ENCODE measurements at places on chromosomes 1 and 21.

DNA sequence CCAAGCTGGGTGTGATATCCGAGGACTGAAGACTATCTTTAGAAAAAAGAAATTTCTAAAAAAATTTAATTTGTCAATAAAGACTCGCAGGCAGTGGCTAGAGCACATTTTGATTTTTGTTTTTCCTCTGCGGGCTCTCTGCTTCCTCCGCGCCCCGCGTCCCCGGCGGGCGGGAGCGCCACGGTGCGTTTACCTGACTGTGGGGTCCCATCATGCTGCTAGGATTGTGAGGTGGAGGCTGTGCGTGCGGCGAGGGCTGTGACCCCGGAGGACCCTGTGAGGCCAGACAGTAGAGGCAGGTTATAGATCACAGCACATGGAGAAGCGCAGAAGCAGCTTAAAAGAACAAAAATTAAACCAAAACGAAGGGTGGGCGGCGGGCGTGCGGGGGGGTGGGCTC, 57.9 kb downstream of the MRPL37 start:
- DNase-seq: no peak

GRCh38 chr1:93661829-93662474, 19.7 kb downstream of the BCAR3 start:
- DNase-seq: no peak

GRCh38 chr1:11455967-11456570, 22.9 kb upstream of the DISP3 start:
- no peak for DNase-seq

DNA sequence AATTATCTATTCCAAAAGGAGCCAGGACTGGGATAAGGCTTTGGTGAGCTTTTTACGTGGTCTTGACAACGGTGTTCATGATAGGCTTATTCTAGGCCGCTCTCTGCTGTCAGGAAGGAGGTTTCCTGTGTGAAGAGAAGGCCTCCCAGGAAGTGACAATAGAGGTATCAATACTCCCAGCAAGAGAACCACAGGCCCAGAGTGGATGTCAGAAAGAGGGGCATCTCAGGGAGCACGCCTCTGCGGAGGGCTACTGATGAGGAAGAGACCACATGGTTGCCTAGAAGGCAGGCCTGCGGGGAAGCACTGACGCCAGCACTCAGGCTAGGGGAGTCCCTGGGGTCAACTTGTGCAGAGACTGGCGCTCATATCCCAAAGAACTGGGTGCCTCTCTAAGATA, 60.4 kb downstream of the ITPKB start:
- DNase-seq: no peak

DNA sequence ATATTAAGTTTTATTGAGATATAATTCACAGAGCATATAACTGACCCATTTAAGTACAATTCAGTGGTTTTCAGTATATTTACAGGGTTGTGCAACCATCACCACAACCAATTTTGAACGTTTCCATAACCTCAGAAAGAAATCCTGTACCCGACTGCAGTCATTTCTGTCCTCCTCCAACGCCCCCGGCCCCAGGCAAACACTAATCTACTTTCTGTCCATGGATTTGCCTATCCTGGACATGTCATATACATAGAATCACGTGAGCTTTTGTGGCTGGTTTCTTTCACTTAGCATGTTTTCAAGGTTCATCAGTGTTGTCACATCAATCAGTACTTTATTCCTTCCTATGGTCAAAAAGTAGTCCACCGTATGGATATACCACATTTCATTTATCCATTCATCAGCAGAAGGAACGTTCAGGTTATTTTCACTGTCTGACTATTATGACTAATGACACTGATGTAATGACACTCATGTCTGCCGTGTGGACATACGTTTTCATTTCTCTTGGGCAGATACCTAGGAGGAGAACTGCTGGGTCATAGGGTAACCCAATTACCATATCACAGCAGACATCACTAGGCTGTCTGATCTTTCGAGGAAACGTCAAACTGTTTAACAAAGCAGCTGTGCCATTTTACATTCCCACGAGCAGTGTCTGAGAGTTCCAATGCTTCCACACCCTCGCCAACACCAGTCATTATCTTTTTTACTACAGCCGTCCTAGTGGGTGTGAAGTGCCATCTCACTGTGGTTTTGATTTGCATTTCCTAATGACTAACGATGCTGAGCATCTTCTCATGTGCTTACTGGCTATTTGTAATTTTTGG, 30.8 kb downstream of the MRPL37 start:
- DNase-seq: no peak

GRCh38 chr1:93542398-93542797, 94.5 kb downstream of the FNBP1L start:
- DNase-seq: no peak

- no peak for DNase-seq
Measured at GRCh38 chr1:189708674-189709073, 769.0 kb downstream of the BRINP3 start.

- no peak for DNase-seq
Measured at GRCh38 chr1:55951291-55951690, 628.1 kb downstream of the PLPP3 start.

DNA sequence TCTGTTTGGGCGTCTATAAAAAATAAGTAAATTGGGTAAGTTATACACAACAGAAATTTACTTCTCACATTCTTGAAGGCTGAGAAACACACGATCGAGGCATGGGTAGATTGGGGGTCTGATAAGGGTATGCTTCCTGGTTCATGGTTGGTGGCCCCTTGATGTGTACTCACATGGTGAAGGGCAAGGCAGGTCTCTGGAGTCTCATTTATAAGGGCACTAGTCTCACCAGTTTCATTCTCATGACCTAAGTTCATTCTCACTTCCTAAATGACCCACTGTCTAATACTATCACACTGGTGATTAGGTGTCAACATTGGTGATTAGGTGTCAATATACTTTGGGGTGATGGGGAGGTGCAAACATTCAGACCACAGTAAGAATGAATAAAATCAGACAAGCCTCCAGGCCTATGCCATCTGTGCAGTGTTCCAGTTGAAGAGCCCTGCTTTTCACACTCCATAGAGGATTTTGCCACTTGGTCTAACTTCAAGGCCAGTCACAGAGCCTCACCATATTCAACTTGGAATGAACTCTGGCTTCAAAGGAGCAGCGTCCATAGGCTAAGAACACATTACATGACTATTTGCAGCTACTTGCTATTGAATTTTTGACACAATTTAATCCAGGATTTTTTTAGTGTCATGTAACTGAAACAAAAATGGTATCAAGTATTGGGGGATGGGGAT, 2.5 kb upstream of the GBP4 start:
- no peak for DNase-seq

GRCh38 chr1:85394130-85394529, 70.8 kb downstream of the DDAH1 start:
- peak; percentile 10 for DNase-seq

GRCh38 chr1:199029855-199030254, 391.0 kb downstream of the PTPRC start:
- no peak for DNase-seq

DNA sequence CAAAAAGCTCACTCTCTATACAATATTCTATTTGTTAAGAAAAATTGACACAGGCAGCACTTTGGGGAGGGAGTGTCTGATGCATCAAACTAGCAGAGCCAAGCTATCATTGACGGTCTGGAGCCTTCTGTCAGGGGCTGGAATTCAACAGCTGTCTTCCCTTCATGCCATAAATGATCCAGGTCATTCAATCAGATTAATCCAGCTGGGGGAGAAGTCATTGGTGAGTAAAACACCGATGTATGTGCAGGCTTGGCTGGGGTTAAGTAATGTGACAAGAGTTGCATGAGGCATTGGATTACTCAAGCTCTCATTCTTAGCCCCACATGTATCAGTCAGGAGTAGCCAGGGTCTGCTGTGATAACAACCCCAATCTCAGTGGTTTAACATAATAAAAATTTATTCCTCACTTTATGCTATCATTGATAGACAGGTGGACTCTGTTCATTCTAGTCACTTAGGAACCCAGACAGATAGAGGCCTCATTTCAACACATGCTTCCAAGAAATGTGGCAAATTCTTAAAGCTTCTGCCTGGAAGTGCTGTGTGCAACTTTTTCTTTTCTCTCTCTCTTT, 118.1 kb upstream of the GADD45A start:
- DNase-seq: no peak

- DNase-seq: no peak
Measured at GRCh38 chr1:29303201-29304024, 67.1 kb downstream of the PTPRU start.

GRCh38 chr1:101301446-101302057, 64.7 kb downstream of the S1PR1 start:
- DNase-seq: no peak

DNA sequence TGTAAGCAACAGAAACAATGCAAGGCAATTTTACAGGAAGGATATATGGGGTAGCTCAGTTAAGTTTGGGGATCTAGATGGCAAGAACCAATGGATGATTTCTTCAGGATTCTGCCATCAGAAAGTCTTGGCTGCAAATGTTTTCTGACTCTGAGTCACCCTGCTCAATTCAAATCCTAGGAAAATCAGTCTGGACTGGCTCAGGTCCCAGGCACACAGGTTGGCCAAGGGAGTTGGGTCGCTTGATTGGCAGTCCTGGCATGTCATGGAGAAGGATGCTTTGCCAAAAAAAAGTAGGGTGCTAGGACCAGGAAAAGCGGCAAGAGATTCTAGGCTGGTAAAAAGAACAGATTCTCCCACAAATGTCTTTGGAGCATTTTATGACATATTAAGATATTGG, 28.9 kb upstream of the S1PR1 start:
- DNase-seq: no peak

DNA sequence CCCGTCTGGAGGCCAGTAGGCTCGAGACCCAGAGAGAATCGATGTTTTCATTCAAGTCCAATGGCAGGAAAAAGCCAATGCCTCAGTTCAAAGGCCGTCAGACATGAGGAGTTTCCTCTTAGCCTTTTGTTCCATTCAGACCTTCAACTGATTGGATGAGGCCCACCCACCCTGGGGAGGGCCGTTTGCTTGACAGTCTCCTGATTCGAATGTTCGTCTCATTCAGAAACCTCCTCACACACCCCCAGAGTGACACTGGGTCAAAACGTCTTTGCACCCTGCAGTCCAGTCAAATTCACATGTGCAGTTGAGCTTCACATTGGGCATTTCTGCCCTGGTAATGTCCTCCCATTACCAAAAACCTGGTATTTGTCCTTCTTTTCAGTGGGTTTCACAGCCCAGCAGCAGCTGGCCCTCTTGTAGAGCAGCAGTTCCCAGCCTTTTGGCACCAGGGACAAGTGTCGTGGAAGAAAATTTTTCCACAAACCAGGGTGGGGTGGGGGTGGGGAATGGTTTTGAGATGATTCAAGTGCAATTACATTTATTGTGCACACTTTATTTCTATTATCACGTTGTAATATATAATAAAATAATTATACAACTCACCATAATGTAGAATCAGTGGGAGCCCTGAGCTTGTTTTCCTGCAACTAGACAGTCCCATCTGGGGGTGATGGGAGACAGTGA, 40.1 kb downstream of the RSPH1 start:
- no peak for DNase-seq

DNA sequence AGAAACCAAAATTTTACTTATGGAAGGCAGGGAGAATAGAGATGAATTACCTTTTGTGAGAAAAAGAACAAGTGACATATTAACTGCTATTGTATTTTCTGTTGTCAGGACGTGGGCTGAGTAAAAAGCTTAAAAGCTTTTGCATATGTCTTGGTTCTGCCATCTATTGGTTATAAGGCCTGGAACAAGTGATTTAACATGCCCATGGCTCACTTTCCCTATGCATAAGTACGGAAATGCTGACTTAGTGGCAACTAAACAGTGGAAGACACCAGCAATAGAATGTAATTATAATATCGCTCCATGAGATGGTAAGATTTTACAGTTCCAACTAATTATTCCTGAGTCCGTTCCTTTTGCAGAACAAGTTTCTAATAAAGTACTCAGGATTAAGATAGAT, 6.7 kb upstream of the CTSS start:
- no peak for DNase-seq

- DNase-seq: peak; percentile 94
Measured at GRCh38 chr1:224615861-224616755, at the start of gene CNIH3. Gene CNIH3 (plus strand): TSS chr1:224616317. CDS start chr1:224617175, 858 bp downstream.

DNA sequence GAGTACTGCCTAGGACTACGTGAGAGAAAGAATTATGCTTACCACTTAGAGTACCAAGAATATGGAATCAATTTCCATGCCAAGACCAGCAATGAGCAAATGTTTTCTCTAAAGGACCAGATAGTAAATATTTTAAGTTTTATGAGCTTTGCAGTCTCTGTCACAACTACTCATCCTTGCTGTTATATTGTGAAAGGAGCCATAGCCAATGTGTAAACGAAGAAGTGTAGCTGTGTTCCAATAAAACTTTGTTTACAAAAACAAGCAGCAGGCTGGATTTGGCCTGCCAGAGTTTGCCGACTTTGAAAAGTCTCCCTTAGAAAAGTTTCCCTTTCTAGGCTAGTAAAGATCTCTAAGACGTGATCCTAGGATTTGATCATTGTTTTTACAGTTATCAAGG, 128.8 kb downstream of the PDE4B start:
- no peak for DNase-seq

DNA sequence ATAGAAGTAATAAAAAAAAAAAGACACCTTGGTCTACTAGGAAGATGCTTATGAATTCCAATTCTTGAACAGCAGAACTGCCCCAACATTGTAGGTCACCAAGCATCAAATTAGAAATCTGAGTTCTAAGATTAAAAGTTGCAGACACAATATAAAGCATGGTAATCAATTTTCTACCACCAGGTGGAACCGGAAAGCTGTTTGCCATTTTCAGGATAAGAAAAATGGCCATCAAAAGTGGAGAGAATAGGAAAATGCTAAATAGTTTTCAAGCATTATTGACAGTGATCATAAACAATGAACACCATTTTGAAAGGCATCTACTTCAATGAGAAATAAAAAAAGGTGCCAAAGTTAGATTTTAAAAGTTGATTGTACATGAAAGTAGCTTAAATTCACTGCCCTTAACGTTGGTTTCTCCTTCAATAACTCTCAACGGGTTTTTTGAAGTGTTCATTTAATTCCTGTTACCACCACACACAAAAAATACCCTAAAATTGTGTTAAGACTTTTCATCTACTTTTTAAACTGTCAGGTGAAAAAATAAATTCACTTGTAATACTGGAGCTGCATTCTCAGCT, 252.9 kb downstream of the KCNT2 start:
- DNase-seq: no peak

DNA sequence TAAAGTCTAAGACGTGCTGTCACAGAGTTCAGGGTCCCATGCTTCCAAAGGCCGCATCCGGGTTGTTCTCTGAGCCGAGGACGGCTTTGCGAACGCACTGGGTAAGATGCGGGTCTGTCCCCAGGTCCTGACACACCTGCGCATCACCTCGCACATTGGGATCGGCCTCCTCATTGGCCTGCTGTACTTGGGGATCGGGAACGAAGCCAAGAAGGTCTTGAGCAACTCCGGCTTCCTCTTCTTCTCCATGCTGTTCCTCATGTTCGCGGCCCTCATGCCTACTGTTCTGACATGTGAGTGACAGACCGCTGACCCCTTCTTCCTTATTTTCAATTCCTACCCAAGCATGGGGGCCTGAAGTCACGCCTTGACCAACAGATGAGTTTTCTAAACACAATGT, 25.3 kb downstream of the TFF3 start:
- DNase-seq: no peak

DNA sequence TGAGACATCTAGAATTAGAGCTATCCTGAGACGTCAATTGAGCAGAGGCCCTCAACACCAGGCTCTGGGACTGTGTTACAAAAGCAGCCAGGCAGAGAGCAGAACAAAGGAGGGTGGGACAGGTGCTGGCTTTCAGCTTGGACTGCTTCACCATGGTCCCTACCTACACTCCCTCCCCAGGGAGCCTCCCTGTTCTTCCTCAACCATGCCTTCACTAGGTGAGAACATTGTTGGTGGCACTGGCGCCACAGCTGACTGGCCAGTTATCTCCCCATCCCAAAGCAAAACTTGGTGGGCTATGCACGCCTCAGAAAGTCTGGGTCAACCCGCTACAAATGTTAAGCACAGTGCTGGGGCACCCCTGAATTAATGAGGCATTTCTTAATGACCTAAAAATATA, 87.8 kb downstream of the NMNAT2 start:
- DNase-seq: peak; percentile 7
